ENCODE measurements at places on chromosomes 12 and 14.

GRCh38 chr12:15851919-15852318, 30.3 kb upstream of the STRAP start:
- DNase-seq: no peak

GRCh38 chr12:4974217-4974616, 64.5 kb downstream of the KCNA1 start:
- no peak for DNase-seq

- no peak for DNase-seq
These were observed 88.1 kb upstream of the CCDC175 start for GRCh38 chr14:59664741-59665140.

- no peak for DNase-seq
These were observed 161.7 kb downstream of the TMX1 start for GRCh38 chr14:51401756-51402155.

DNA sequence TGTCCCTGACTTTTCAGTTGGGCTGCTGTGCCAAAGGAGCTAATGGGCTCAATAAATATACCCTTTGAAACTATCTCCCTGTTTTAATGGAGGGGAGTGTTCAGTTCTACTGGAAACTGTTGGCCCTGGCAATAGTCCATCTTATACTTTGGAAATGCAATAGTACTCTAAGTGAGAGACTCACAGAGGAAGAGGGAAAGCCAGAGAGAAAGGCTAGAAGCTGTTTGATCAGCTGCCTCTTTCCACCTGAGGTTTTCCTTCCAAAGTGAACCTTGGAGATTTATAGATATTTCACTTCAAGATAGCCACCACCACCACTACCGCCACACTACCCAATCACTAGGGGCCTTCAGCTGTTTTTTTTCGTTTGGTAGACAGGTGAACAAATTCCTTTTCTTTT, 93.6 kb upstream of the CCDC91 start:
- DNase-seq: no peak

Data from astrocyte of the hippocampus (primary cell).